Stimulated activated CD4-positive, alpha-beta T cell treated with anti-CD3 and anti-CD28 coated beads, Interleukin-1b, Interleukin-23, amount 100 ng/mL, for 1 hour (primary cell): ENCODE measurements at places on chromosomes 5 and 9.

DNA sequence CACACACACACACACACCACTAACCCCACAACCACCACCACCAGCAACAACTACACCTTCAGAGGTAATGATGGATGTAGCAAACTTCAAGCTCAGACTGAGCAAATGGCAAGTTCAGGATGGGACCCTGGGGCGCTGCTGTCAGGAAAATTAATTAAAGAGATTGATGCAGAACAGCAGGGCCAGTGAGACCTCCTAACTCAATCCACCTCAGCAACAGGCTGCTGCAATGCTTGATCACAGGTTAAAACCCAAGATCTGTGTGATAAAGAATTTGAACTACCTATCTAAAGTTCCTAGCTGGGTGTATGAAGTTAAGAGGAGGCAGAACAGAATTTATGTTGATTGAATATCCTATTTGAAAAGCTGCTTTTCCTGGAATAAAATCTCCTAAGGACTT is 140.3 kb upstream of the FER start:
- DNase-seq = no peak

DNA sequence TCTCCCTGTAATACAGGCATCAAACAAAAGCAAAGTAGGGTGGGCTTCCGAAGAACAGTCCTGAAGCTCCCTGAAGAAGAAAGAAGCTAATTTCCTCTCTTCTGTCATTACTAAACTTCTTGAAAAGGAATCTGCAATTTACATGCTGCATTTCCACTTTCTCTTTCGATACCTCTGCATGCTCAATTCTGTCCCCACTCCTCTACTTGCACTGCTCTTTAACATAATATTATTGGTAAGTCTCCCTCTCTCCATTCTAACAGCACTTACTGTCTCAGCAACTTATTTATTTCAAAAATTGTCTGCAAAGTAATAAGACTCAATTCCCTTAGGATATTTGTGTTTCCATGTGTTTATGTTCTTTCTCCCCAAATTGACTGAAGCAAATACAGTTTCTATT is 3.9 kb upstream of the PLPP1 start:
- DNase-seq = no peak

GRCh38 chr5:147963948-147964693 is 57.8 kb upstream of the C5orf46 start:
- DNase-seq = no peak

DNA sequence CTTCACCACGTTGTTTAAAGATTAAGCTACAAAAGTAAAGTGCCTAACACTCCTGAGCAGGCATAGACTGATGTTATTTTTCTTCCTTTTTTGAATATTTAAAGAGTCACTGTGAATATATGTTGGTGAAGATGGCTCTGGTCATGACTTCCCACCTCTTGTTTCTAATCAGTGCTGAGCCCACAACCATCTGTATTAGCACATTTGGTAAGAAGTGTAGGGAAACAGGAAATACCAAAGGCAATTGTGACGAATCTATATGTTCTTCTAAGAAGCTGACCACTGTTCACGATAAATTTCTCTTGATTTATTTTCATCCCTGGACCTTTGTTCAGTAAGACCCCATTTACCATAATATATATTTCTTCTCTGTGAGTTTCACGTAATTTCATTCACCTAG is 108.3 kb upstream of the PCA3 start:
- no peak for DNase-seq

GRCh38 chr5:158640593-158640980 is 459.1 kb downstream of the EBF1 start:
- no peak for DNase-seq

DNA sequence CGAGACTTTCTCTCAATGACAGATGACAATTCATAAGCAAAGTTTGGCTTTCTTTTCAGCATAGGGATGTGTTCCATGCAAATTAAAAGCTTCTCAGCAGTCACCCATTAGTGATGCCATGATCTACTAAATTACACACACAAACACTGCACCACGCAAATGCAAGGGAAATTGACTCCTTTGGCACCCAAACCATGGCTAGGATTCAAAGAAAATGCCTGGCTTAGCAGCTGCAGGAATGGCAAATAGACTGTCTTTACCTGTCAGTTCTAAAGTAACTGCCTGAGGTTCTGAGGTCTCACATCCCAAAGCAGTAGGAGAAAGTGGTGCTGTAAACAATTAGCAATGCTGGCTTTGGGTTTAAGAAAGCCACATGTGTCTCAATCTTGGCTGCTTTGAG is 108.6 kb upstream of the ATP10B start:
- no peak for DNase-seq

DNA sequence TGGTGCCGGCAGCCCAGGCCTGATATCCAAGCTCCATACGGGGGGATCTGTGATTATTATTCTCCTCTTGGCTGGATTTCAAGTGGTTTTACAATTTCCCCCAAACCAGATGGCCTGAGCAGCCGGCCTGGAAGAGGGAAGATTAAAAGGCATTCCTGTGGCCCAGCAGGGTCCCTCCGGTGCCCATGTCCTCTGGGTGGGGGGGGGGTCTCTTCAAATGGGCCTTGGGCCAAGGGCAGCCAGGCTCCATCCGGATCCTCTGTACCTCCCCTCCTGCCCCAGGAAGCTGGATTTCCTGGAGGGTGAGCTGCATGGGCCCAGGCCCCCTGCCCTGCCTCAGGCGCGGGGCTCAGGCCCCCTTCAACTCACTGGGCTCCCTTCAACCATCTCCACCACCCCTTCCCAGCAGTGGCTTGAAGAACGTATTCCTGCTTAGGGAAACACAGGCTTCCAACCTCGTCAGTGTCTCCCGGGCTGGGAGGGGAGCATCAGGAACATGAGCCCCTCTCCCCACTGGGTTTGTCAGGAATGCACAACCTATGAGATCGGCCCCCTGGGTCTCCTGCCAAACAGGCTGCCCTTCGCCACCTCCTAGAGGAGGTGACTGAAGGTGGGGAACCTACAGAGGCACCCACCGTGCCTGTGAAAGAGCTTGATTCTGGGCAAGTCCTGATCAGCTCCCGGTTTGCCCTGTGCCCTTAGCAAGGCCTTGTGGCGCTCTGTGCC is 62.9 kb upstream of the ORM1 start:
- DNase-seq = no peak

DNA sequence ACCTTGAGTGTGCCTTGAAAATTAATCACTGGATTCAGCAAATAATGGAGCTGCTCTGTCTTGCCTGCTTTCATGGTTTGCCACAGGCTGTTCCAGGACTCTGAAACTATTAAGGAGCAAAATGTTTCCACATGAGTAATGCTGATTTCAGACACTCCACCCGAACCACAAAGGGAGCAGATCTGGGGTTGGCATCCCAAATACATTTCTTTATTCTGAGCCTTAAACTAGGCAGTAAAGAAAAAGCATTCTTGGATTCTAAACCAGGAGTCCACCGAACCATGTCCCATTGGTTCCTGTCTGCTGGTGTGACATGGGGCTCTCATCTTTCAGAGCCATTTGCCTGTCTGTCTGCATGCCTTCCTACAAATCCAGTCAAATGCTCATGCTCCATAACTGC is 10.1 kb upstream of the C1QTNF3 start:
- DNase-seq = no peak

- no peak for DNase-seq
Measured at GRCh38 chr5:851553-851952, 767 bp upstream of the ZDHHC11 start.

DNA sequence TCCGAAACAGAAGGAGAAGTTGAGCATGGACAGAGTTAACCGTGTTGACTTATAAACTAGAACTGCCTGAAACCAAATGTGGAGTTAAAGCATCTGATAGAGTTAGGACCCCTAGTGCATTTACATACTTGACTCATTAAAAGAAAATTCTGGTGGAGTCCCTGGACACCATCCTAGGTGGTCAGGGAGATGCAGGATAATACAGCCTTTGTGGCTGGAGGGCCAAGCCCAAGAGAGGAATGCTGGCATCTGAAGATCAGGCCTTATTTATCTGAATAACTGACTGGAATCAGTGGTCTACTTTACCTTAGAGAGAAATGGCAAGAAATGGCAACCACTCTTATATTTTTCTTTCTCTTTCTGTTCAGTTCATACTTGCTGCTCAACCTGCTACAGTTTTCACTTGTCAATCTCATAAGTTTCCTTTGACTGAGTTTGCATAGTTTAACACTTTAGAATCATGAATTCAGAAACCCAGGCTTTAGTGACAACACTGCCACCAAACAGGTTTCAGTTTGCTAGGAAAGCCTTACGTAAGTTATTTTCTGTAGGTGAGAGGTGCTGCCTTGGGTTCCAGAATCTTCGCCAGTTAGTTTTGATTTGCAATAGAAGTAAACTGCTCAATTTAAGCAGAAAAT is 10.2 kb downstream of the CMYA5 start:
- no peak for DNase-seq

- no peak for DNase-seq
Measured at GRCh38 chr9:110255463-110256379, 586 bp downstream of the TXN start.

DNA sequence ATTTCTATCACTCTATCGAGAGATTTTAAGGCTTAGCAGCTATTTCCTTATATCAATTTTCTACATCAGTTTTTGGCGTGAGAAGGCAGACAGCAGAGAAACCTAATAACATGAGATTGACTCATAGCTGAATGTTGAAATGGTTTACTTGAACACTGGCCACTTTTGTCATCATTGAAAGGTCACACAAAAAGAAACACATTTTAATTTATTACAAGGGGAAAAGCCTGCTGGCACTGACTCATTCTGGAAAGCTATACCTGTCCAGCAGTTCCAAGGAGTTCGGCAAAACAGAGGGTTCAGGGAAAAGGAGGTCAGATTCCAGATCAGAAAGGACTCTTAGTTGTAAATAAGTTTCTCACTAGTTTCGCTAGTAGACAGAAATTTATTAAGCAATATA is 566.4 kb downstream of the DNAH5 start:
- DNase-seq = no peak

- no peak for DNase-seq
Measured at GRCh38 chr9:100309992-100310391, 42.8 kb downstream of the TEX10 start.

DNA sequence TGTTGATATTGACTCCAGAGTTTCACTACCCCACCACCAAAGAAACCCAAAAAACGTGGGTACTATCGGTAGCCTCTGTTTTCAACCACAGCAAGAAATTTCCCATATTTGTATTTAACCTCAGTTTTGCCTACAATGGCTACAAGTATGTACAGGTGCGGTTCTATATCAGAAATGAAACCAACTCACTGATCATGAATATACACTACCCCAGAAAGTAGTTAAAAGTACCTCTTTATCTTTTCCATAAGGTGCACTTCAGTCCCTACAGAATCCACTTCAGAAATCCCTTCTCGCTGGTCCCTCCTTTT is 140.6 kb upstream of the SLC12A2 start:
- DNase-seq = no peak

GRCh38 chr5:143561219-143561618 is 157.7 kb upstream of the NR3C1 start:
- DNase-seq = no peak

DNA sequence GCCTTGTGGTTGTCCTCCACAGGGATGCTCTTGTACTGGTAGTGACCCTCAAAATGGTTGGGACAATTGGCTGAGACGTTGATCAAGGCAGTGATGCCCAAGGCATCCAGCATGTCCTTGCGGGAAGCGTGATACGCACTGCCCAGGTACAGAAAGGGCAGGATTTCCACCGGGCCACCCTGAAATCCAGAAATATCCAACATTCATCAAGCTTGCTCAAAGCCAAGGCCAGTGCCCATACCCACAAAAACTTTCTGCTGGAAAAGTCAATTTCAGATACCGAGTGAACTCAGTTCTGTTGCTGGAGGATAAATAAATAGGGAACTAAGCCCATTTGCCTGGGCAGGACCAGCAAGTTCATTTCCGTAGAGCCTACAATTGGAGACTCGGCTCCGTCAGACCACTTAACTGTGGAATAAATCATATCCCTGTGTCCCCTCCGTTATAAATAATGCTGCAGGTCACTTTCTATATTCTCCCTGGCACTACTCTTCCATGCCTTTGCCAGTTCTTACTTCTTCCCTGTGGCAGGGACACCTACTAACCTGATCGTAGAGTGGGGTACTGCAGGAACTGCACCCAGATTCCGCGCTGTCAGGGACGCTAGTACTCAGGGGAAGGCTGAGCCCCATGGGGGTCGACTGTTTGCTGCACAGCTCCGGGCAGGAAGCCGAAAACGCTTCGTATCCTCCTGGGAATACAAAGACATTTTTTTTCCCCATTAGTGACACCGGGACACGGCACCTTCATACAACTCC is 1.2 kb downstream of the DUSP1 start:
- DNase-seq = no peak

- DNase-seq = no peak
Measured at GRCh38 chr5:168568738-168569137, 10.4 kb downstream of the PANK3 start.

DNA sequence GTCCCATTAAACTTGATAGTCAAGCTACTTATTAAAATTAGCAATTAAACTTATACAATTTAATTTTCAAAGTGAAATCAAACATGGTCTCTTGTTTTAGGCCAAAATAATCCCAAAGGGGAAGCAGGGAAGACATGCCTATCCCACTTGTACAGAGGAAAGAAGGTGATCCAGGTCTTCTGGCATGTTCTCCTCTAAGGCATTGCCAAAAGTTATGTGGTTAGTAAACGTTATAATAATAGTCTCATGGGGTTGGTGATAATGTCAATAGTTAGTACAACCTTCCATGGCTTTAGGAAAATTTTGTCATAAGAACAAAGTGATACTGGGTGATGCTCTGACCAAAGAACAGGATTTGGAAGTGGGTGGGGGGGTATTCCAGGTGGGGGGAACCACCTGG is 52.8 kb downstream of the ROR2 start:
- DNase-seq = no peak

DNA sequence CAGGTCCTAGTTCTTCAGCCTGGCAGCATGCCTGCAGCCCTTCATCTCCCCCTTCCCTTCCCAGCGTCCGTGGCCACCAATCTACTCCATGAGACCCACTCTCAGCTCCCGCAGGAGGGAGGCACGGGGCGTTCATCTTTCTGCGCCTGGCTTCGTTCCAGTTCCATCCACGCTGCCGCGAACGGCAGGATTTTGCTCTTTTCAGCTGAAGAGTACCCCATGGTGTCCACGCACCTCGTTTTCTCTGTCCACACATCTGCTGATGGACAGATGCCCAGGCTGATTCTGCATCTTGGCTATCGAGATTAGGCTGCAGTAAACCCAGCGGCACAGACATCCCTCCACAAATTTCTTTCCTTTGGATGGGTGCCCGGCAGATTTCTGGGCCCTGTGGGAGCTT is 30.5 kb upstream of the NKD2 start:
- no peak for DNase-seq

DNA sequence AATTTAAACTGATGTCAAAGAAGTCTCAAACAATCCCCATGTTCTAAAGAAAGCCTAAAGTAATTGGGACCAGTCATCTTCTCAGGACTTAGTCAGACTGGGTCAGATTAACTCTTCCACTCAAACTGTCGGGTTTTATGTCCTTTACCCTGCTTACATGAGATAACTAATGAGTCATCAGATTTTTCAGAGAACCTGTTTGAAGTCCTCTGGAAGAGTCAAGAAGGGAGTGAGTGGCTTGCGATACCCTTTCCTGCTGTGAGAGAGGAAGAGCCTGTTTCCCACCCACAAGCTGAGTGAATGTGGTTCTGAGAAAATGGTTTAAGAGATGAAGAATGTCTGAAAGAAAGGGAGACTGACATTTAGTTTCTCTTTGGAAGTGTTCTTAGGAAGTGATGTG is 1866.7 kb upstream of the C9orf72 start:
- no peak for DNase-seq

GRCh38 chr5:168296682-168297081 is 5.2 kb downstream of the WWC1 start:
- DNase-seq = no peak
